ENCODE measurements at places on chromosomes 16 and 17. TPM values are rescaled to one million over a fixed set of nuclear protein-coding genes. Genes with fewer than 3 reads are reported as not detected.

DNA sequence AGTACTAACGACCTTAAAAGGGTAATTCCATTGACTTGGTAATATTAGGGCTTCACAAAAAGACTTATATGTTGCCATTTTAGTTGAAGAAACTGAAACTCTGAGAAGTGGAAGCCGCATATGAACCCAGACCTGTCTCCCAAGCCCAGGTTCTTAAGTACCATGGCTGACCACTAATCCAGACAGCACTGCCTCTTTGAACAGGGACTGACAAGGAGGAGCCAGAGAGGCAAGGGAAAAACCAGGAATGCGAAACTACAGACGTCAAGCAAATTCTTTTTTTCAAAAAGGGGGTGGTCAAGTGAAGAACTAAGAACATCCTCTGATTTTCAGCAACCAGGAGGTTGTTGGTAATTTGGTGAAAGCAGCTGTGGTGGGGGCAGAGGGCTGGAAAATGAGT lies 15.2 kb downstream of the CYB5D1 start:
- no peaks in the 10 kb centered on the region for H3K27me3 ChIP-seq
- H3K4me3 ChIP-seq, result no peak overlapping the region
- peaks cover 5% of the 10 kb centered on the region for H3K4me1 ChIP-seq

DNA sequence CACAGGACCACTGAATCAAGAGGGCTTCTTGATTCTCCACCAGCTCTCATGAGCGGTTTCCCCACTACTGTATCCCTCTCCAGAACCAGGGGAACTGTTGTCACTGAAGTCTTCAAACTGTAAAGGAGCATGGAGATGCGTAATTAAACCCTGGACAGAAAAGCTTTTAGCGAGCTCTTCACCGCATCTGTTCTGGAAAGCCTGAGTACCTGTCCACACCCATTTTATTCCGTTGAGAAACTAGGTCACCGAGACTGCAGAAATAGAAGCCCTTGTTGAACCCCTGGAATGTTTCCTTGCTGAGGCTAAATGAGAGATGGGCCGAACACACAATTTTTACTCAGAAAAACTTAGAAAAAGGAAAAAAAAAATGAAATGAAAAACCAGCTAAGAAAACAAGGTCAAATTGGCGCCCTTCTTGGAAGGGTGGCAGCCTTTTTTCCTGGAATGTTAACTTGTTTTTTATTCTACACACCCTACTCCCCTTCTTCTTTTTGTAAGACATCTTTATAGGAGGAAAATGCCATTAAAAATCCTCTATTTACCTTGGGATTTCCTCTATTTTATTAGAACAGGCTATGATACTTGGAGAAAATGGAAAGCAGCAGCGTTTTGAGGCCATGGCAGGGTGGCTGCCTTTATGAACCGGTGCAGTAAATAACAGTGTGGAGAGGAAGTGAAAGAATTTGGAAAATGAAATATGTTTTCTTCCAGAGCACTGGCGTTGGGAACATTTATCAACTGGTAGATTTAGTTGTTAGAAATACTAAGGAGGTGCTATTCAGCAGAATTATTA lies 52.6 kb upstream of the CRISPLD2 start:
- no peaks in the 10 kb centered on the region for H3K27me3 ChIP-seq
- H3K27ac ChIP-seq, result no peak overlapping the region
- no peaks in the 10 kb centered on the region for H3K4me1 ChIP-seq
- H3K36me3 ChIP-seq, result peaks cover 78% of the 10 kb centered on the region
- no peak overlapping the region for H3K4me3 ChIP-seq

GRCh38 chr16:16879567-16880251 lies 500.8 kb downstream of the NPIPA7 start:
- H3K4me1 ChIP-seq, result no peaks in the 10 kb centered on the region
- DNase-seq, result no peak
- H3K27me3 ChIP-seq, result no peaks in the 10 kb centered on the region
- no peaks in the 10 kb centered on the region for H3K36me3 ChIP-seq
- H3K4me3 ChIP-seq, result no peak overlapping the region

- DNase-seq, result peak; percentile 91
- H3K27me3 ChIP-seq, result peaks cover 5% of the 10 kb centered on the region
- H3K4me3 ChIP-seq, result peak overlapping the region; percentile 60
- peaks cover 39% of the 10 kb centered on the region for H3K4me1 ChIP-seq
- H3K27ac ChIP-seq, result peak overlapping the region; percentile 87
- H3K36me3 ChIP-seq, result no peaks in the 10 kb centered on the region
These were observed 6.8 kb upstream of the TBC1D3B start for GRCh38 chr17:36183001-36183971.

- no peaks in the 10 kb centered on the region for H3K36me3 ChIP-seq
- DNase-seq, result no peak
- peaks cover 4% of the 10 kb centered on the region for H3K4me1 ChIP-seq
- H3K27ac ChIP-seq, result no peak overlapping the region
These were observed 54.1 kb downstream of the RMI2 start for GRCh38 chr16:11399261-11399831.

DNA sequence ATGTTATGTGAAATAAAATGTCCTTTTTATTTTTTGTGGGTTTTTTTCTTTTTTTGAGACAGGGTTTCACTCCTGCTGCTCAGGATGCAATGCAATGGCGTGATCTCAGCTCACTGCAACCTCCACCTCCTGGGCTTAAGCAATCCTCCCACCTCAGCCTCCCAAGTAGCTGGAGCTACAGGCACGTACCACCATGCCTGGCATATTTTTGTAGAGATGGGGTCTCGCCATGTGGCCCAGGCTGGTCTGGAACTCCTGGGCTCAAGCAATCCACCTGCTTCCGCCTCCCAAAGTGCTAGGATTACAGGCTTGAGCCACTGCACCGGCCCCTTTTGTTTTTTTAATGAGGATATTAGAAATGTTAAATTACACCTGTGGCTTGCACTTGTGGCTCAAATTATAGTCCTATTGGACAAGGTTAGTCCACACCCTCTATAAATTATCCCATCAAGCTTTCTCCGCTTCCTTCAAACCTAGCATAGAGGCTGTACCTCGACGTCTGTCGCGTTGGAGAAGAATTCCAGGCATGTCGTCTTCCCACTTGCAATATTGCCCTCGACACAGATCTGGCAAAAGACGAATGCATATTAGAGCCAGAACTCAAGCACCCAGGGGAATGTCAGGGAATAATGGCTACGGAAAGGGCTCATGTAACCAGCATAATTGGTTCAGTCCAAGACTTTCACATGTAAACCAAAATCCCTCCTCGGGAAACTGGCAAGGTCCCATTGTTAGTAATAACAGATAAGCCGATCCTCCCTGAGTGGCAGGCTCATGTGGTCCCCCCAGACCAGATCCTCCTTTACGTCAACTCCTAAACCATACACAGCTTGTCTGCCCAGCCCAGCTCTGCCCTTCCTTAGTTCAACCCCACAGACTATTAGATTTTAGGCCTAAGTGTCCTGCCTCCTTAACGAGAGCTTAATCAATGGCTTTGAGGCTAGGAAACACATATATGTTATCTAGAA lies 8.2 kb downstream of the TK2 start:
- H3K36me3 ChIP-seq, result peaks cover 22% of the 10 kb centered on the region
- no peak overlapping the region for H3K4me3 ChIP-seq
- H3K27ac ChIP-seq, result no peak overlapping the region
- no peak for DNase-seq
- peaks cover 9% of the 10 kb centered on the region for H3K4me1 ChIP-seq

- H3K4me3 ChIP-seq, result no peak overlapping the region
- H3K36me3 ChIP-seq, result no peaks in the 10 kb centered on the region
- H3K27me3 ChIP-seq, result no peaks in the 10 kb centered on the region
These were observed 313.5 kb downstream of the PHKB start for GRCh38 chr16:47774661-47775060.

GRCh38 chr17:71455219-71455618 lies 665.6 kb upstream of the SOX9 start:
- DNase-seq, result no peak
- H3K36me3 ChIP-seq, result no peaks in the 10 kb centered on the region
- H3K27ac ChIP-seq, result no peak overlapping the region
- no peaks in the 10 kb centered on the region for H3K27me3 ChIP-seq
- no peaks in the 10 kb centered on the region for H3K4me1 ChIP-seq

GRCh38 chr17:1967213-1967612 lies 57.9 kb downstream of the RTN4RL1 start:
- no peaks in the 10 kb centered on the region for H3K4me1 ChIP-seq
- H3K4me3 ChIP-seq, result no peak overlapping the region
- no peaks in the 10 kb centered on the region for H3K36me3 ChIP-seq
- no peaks in the 10 kb centered on the region for H3K27me3 ChIP-seq

DNA sequence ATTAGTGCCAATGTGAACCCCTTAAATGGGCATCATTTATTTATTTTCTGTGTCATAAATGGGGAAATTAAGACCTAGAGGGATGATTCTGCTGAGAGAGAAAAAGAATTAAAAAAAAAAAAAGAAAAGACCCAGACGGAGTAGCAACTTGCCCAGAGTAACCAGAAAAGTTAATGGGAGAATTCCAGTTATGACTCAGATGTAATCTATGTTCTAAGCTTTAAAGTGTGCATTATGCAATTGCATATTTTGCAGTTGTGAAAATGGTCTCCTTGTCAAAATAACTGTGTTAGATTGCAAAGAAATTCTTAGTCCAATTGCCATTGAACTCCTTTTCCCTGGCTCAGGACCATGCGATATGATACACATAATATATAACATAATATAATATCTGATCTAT lies 38.6 kb upstream of the TBX2 start:
- no peaks in the 10 kb centered on the region for H3K4me1 ChIP-seq
- no peaks in the 10 kb centered on the region for H3K36me3 ChIP-seq
- no peaks in the 10 kb centered on the region for H3K27me3 ChIP-seq

- H3K27ac ChIP-seq, result no peak overlapping the region
- no peaks in the 10 kb centered on the region for H3K27me3 ChIP-seq
- H3K4me3 ChIP-seq, result no peak overlapping the region
- H3K36me3 ChIP-seq, result peaks cover 77% of the 10 kb centered on the region
These were observed 13.1 kb upstream of the DUSP14 start for GRCh38 chr17:37476431-37477120.

DNA sequence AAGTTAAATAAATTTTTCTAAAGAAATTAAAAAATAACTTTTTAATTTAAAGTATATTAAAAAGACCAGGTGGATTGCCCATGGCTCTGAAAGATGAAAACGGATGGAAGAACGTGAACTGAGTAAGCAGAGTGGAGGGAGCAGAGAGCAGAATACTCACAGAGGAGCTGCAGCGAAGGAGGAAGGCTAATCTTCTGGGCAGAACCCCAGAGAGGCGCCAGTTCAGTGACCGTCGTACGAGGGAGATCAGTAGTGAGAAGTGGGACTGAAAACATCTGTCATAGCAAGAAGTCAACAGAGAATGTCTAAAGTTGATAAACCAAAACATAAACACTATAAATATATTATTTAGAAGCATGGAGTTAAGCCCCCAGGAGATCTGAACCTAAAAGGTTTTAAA lies 34.9 kb downstream of the UBE2G1 start:
- H3K36me3 ChIP-seq, result no peaks in the 10 kb centered on the region
- H3K4me3 ChIP-seq, result no peak overlapping the region
- peaks cover 15% of the 10 kb centered on the region for H3K4me1 ChIP-seq

GRCh38 chr17:63645775-63646487 lies 23.7 kb downstream of the MAP3K3 start:
- no peaks in the 10 kb centered on the region for H3K36me3 ChIP-seq
- H3K27me3 ChIP-seq, result no peaks in the 10 kb centered on the region
- H3K4me1 ChIP-seq, result peaks cover 39% of the 10 kb centered on the region
- no peak overlapping the region for H3K4me3 ChIP-seq

- no peak overlapping the region for H3K27ac ChIP-seq
- H3K36me3 ChIP-seq, result no peaks in the 10 kb centered on the region
- no peaks in the 10 kb centered on the region for H3K4me1 ChIP-seq
- H3K4me3 ChIP-seq, result no peak overlapping the region
- DNase-seq, result no peak
- no peaks in the 10 kb centered on the region for H3K27me3 ChIP-seq
These were observed 265.3 kb upstream of the HSBP1 start for GRCh38 chr16:83542491-83542890.

DNA sequence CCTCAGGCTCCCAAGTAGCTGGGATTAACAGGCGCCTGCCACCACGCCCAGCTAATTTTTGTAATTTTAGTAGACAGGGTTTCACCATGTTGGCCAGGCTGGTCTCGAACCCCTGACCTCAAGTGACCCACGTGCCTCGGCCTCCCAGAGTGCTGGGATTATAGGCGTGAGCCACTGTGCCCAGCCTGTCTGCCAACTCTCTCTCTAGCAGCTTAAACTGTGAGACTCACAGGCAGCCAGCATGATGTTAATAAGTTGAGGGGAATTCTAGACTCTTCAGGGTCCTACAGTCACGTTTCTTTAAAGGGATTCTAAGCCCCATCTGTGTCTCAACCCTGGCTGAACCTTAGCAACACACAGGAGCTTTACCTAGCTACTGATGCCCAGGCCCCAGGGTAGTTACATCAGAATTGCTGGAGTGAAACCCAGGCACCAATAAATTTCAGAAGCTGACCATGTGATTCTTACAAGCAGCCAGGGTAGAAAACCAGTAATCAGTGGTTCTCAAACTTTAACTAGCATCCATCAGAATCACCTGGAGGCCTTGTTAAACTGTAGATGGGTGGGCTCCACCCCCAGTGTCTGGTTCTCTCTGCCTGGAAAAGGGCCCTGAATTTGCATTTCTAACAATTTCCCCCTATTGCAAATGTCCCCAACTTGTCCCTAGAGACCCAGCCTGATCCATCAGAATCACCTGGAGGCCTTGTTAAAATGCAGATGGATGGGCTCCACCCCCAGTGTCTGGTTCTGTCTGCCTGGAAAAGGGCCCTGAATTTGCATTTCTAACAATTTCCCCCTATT lies 30.7 kb downstream of the GPRC5B start:
- DNase-seq, result no peak
- H3K36me3 ChIP-seq, result no peaks in the 10 kb centered on the region
- H3K4me3 ChIP-seq, result no peak overlapping the region
- no peaks in the 10 kb centered on the region for H3K27me3 ChIP-seq

DNA sequence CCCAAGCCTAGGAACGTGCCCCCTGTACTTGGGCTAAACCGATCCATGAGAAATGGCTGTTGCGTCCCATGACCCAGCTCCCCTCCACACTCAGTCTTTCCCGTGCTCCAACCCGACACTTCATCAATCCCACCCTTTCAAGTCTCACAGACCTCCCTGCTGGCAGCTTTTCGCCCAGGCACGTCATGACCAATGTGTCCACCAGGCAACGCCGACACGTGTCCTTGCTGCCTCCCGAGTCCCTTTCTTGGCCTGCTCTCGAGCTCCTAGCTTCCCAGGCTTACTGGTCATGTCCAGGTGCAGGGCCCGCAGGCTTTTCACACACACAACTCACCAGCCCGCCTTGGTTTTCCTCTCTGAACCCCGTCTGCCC lies 12.2 kb downstream of the MNT start:
- peaks cover 22% of the 10 kb centered on the region for H3K4me1 ChIP-seq
- H3K4me3 ChIP-seq, result no peak overlapping the region
- H3K27me3 ChIP-seq, result no peaks in the 10 kb centered on the region
- H3K36me3 ChIP-seq, result peaks cover 26% of the 10 kb centered on the region

Gene CD7
- 24.7 TPM for total RNA-seq

Gene SLC13A2
- not detected for total RNA-seq

Gene BPTF
- total RNA-seq, result 79.9 TPM

Gene STH
- total RNA-seq, result not detected

Gene CCL11
- total RNA-seq, result not detected

Gene KRTAP2-3
- total RNA-seq, result not detected

Gene RCVRN
- total RNA-seq, result not detected

Gene MEOX1
- 3.0 TPM for total RNA-seq

Gene CIBAR2
- 6.9 TPM for total RNA-seq
